ENCODE measurements at places on chromosomes 11 and 22.

- DNase-seq = no peak
Measured at GRCh38 chr22:35526333-35526979, 14.2 kb upstream of the RASD2 start.

DNA sequence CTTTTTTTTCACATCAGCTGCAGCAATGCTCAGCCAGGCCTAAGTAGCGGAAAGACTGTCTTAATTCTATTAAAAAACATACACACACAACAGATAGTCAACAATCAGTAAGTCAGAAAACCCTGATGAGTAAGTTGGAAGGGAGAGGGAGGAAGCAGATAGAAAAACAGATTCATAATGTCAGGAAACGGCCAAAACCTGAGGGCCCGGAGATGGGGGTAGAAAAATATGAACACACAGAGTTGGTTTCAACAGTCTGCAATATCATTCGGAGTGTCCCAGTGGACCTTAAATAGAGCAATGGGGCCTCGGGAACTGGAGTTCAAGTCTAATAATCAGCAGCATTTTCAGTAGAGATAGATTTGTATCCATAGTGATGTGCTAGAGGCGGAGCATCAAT, 14.8 kb downstream of the LRRC55 start:
- no peak for DNase-seq

GRCh38 chr22:22103078-22103875, 120.7 kb upstream of the TOP3B start:
- DNase-seq = no peak

GRCh38 chr11:20065406-20065805, 94.9 kb downstream of the DBX1 start:
- no peak for DNase-seq

DNA sequence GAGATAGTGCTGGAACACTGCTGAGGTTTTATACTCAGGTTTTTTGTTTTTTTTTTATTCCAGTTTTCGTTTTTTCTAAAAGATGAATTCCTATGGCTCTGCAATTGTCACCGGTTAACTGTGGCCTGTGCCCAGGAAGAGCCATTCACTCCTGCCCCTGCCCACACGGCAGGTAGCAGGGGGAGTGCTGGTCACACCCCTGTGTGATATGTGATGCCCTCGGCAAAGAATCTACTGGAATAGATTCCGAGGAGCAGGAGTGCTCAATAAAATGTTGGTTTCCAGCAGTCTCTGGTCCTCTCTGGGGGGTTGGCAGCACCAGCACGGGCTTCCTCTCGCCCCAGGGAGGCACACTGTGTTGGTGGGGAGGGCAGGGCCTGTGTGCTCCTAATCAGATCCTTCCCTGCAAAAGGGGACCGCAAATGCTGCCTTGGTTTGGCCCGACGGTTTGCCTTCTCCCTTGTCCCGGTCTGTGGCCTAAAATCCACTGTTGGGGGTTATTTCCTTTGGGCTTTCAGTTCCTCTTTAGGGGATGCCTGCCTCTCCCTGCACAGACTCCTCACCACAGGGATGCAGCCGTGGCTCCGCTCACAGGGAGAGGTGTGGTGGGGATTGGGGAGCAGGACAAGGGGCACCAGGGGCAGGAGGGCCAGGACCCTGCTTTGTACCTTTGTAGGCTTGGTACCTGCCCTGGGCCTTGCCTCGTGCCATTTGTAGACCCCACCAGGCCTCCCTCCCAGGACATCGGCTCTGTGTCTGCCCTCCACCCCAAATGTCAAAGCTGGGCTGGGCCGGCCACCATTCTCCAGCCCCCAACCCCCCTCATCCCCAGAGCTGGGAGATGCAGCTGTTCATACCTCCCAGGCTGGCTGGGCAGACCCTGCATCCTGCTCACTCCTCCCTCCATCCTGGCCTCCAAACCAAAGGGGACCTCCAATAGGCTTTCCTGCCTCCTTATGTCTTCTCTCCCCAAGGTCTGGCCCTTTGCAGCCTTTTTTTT, 13.5 kb downstream of the MCAT start:
- no peak for DNase-seq

DNA sequence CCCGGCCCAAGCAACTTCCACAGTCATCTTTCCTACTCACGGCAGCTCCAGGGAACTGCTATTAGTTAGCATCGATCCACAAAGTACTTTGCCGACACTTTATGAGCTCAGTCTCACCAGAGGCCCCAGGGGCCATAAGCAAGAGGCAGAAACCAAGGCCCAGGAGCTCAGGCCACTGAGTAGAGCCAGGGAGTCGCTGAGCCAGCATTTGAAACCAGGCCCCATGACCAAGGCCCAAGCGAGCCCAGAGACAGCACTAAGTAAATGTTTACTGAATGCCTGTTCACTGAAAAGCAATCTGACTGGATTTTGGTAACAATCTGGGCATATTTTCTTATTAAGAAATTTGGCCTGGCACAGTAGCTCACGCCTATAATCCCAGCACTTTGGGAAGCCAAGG, 43.3 kb downstream of the ARRB1 start:
- DNase-seq = no peak

DNA sequence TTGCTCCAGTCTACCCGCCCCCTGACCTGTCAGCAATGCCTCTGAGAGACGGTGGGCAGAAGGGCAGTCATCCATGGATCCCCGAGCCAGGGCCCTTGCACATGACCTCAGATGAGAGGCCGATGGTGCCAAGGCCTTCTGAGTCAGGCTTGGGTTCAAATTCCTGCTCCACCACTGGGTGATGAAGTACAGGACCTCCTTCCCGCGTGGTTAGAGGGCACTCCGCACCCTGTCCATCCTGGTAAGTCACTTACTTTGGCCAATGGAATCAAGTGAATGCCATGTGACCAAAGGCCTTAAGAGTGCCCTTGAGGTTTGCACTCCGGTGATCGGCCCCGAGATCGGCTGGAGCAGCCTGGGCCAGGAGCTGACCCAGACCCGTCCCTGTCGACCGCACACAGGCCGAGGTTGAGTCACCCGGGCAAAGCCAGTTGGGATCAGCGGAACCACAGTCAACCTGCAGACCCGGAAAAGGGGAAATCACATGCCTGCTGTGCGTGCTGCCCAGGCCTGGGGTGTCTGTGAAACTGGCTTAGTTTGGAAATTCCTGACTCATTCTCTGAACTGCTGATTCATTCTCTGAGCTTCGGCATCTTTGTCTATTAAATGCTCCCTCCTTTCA, 48.9 kb downstream of the RTL6 start:
- peak; percentile 75 for DNase-seq

- no peak for DNase-seq
Measured at GRCh38 chr11:2525941-2526807, 81.4 kb downstream of the KCNQ1 start.

GRCh38 chr11:73480677-73481076, 104.5 kb downstream of the RELT start:
- no peak for DNase-seq

GRCh38 chr11:44557464-44557863, 8.0 kb upstream of the CD82 start:
- DNase-seq = no peak

- DNase-seq = peak; percentile 3
Measured at GRCh38 chr11:10050561-10050960, 243.5 kb downstream of the SBF2 start.

DNA sequence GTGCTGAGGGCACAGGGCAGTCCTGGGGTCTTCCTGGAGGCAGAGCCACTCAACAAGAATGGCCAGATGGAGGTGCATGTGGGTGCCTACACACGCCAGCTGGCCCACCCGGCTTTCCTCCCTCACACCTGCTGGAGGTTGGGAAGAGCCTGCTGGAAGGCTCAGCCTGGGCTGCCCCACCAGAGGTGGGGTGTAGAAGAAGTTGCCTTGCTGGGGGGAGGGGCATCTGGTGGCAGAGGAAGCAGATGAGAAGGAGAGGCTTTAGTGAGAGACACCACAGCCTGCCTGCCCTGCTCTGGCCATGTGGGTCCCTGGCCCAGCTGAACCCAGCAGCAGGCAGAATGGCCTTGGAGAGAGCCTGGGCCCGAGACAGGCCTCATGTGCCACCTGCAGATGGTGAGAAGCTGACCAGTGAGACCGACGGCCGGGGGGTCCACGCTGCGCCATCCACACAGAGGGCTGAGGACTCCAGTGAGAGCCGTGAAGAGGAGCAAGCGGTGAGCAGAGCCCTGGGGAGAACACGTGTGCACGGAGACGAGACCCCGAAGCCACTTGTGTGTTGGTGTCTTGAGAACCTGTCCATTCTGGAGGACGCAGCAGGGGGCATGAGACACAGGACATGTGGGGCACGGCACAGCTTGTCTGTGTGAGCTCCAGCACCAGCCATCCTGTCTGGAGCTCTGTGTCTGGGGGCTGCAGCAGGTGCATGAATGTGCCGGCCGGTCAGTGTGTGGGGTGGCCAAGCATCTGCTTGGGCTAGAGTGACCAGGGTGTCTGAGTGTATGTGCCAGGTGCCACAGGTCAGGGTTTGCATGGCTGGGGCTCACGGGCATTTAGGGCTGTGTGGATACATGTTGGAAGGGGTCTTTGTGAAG, 2.7 kb downstream of the B4GALNT4 start:
- no peak for DNase-seq

GRCh38 chr11:125588505-125588904, 4.1 kb upstream of the STT3A start:
- DNase-seq = no peak

- peak; percentile 19 for DNase-seq
Measured at GRCh38 chr11:112279901-112280267, 19.2 kb upstream of the PLET1 start.

Data from A172 (cell line).